ENCODE measurements at places on chromosomes 2 and 18.

- DNase-seq: peak; percentile 79
Observed at GRCh38 chr2:88451811-88452564, 505 bp downstream of the FOXI3 start.

DNA sequence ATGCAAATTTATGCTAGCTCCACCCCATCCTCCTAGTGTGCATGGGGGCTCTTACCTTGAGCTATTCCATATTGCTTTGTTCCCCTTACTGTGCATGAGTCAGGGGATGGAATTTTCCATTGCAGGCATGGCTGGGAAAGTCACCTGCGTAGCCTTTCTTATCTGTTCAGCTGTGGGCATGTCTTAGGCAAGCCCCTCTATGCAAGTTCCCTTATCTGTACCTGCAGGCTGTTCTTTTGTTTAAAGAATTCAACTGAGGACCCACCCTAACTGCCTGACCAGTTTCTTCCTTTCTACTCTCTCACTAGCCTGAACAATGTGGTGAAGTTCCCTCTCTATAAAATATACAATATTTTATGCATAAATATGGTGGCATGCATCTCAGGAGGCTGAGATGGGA is 54.2 kb upstream of the CDCA7 start:
- DNase-seq: no peak

DNA sequence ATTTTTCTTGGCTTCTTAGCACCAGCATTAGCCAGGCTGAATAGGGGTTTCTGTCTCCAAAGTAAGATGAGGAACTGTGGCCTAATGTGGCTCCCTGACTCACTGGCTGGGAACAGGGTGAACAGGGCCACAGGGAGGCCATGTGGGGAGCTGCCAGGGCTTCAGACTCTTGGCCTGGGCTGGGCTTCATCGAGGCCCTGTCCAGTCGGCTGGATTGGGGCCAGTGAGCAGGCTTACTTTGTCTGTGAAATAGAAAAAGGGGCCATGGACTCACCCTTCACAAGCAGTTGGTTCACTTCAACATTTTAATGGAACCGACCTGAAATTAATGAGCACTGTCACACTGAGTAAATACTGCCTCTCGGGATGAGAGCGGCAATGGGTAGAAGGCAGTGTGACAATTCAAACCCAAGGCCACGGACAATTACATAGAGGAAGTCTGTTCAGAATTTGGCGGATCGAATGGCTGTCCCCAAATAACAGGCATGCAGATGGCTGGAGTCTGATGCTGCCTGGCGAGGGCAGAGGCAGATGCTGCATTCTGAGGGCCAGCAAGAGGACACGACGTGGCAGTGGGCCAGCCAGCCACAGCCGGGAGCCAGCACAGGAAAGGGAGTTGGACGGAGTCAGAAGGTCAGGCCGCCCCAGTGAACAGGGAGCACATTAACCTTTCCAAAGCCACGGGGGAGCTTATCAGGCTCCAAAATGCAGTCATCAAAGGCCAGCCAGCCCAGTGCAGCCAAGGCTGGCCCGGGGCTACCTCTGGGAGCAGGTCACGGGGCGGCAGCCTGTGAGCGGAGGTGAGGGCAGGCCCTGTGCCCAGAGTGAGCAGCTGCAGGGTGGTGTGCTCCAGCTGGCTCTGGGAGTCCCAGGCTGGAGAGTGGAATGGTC is 146.6 kb upstream of the REV1 start:
- peak; percentile 85 for DNase-seq

GRCh38 chr18:31617031-31617717 is 25.5 kb downstream of the TTR start:
- DNase-seq: no peak

GRCh38 chr2:190271783-190272456 is 47.7 kb downstream of the HIBCH start:
- no peak for DNase-seq

DNA sequence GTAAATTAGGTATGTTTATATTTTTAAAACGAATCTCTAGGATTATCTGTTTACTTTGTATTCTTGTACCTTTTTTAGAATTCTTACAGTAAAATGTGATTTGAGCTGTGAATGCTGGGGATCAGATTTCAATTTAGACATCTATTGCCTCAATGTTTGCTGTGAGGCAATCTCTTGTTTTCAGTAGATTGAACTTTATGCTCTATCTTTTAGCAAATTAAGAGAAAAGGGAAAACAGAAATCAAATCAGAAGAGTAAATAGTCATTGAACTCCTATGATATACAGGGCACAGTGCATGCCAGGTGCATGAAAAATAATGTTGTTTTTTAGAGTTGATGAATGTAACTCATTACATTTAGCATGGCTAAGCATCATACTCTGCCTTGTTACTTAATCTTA is 39.5 kb downstream of the ZC3H6 start:
- DNase-seq: no peak

- DNase-seq: peak; percentile 87
Observed at GRCh38 chr18:63366213-63367052, 573 bp downstream of the KDSR start.

GRCh38 chr2:68365087-68365486 is at the start of gene PLEK:
TSS of gene PLEK (plus strand) at chr2:68365282. CDS start at chr2:68365352, 70 bp downstream.
- DNase-seq: peak; percentile 93

All from spleen (tissue), 13 donors.